ENCODE measurements at places on chromosomes 5 and 9.

- DNase-seq, result no peak
- H3K4me3 ChIP-seq, result no peak overlapping the region
- H3K36me3 ChIP-seq, result no peaks in the 10 kb centered on the region
- no peak overlapping the region for H3K27ac ChIP-seq
- H3K4me1 ChIP-seq, result peaks cover 5% of the 10 kb centered on the region
These were observed 145.0 kb upstream of the PCA3 start for GRCh38 chr9:76619197-76619596.

GRCh38 chr9:33443047-33443446 lies 4.3 kb downstream of the AQP3 start:
- H3K27me3 ChIP-seq, result no peaks in the 10 kb centered on the region
- no peak for DNase-seq
- no peak overlapping the region for H3K27ac ChIP-seq
- H3K4me3 ChIP-seq, result no peak overlapping the region
- peaks cover 84% of the 10 kb centered on the region for H3K4me1 ChIP-seq
- peaks cover 74% of the 10 kb centered on the region for H3K36me3 ChIP-seq

DNA sequence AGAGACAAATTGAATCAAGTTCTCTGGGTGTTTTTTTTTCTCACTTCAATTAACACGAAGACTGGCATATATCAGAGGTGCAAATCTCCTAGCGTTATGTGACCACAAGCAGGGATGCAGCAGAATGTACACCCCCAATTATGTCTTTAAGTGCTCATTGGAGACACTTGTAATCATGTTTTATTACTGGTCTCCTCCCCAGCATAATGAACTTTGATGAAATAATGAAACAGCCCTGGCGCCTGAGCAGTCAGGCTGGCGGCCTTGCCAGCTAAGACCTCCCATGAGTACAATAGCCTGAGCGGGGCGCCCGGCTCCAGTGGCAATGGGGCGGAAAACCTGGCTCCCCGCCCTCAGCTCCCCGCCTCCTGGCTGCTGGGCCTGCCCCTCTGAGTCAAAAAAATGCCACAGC lies 209.4 kb upstream of the MSX2 start:
- no peak overlapping the region for H3K27ac ChIP-seq
- no peak for DNase-seq
- H3K36me3 ChIP-seq, result no peaks in the 10 kb centered on the region
- H3K27me3 ChIP-seq, result no peaks in the 10 kb centered on the region
- no peaks in the 10 kb centered on the region for H3K4me1 ChIP-seq
- H3K4me3 ChIP-seq, result no peak overlapping the region

DNA sequence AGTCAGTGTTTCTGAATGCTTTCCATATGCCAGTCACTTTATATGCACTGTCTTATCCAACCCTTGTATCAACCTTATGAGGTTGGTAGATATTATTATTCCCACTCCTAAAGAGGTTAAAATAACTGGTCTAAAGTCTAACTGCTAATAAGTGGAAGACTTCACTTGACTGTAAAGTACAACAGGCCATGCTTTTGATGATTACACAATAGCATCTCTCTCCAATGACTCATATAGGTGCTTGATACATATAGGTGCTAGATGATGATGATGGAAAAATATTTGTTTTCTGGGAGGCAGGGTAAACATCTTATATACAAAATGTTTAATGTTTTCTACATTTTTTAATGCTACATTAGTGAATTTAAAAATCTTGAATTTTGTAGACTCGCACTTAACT lies 75.9 kb upstream of the NR3C1 start:
- no peak overlapping the region for H3K4me3 ChIP-seq
- H3K27ac ChIP-seq, result no peak overlapping the region
- no peaks in the 10 kb centered on the region for H3K36me3 ChIP-seq
- no peaks in the 10 kb centered on the region for H3K27me3 ChIP-seq
- no peaks in the 10 kb centered on the region for H3K4me1 ChIP-seq

DNA sequence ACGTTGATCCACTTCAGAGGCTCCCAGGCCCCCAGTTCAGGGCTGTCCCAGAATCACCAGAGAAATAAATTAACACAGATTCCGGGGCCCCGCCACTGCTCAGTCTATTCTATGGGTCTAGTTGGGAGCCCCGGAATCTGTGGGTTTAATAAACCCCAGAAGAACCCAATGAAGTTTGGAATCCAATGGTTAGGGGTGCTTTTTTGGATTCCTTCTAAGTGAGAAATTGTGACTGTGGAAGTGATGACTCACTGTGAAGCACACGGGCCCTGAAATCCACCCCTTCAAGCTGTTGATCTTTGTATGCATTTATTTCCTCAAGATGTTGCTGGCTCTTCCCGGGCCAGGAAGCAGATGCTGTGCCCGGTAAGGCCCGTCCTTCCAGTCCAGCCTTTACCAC lies 57.3 kb upstream of the SLC28A3 start:
- DNase-seq, result no peak
- H3K4me3 ChIP-seq, result no peak overlapping the region
- no peaks in the 10 kb centered on the region for H3K4me1 ChIP-seq
- H3K27ac ChIP-seq, result no peak overlapping the region

GRCh38 chr5:57327561-57328367 lies 153.9 kb downstream of the GPBP1 start:
- no peaks in the 10 kb centered on the region for H3K36me3 ChIP-seq
- no peak overlapping the region for H3K4me3 ChIP-seq
- H3K4me1 ChIP-seq, result peaks cover 3% of the 10 kb centered on the region
- no peak for DNase-seq

DNA sequence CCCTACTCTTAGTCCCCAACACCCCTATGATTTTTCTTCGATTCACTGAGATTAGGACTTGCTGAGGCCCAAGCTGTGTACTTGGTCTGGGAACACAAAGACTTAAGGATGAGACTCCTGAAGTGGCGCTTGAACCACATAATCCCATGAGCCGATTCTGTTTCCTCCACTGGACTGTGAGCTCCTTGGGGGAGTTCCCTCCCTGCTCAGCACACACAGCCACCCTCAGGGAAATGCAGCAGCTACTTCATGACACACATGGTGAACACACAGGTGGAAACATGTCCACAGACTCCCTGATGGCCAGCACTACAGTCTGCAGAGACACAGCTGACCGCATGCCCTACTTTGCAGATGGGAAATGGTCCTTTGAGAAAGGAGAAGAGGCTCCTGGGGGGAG lies 101.1 kb downstream of the C5orf15 start:
- no peak for DNase-seq
- peaks cover 9% of the 10 kb centered on the region for H3K4me1 ChIP-seq
- H3K27me3 ChIP-seq, result peaks cover 15% of the 10 kb centered on the region

DNA sequence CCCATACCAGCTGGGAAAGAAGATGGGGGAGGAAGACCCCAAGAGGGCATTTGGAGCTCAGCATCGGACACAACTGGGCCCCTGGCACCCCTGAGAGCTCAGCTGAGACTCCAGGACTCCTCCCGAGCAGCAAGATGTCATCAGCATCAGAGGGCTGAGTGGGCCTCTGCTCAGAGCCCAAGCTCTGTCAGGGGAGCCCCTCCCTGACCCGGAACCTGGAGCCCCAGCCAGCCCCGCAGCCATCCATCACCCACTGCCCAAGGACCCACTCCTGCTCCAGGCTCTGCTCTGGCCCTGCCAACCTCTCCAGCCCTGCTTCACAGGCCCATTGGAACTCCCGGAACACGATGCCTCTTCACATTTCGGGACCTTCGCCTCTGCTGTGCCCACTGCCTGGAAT lies 9.8 kb downstream of the NR5A1 start:
- H3K4me1 ChIP-seq, result peaks cover 16% of the 10 kb centered on the region
- peaks cover 23% of the 10 kb centered on the region for H3K27me3 ChIP-seq
- H3K27ac ChIP-seq, result peak overlapping the region; percentile 66
- no peaks in the 10 kb centered on the region for H3K36me3 ChIP-seq
- no peak overlapping the region for H3K4me3 ChIP-seq
- no peak for DNase-seq

DNA sequence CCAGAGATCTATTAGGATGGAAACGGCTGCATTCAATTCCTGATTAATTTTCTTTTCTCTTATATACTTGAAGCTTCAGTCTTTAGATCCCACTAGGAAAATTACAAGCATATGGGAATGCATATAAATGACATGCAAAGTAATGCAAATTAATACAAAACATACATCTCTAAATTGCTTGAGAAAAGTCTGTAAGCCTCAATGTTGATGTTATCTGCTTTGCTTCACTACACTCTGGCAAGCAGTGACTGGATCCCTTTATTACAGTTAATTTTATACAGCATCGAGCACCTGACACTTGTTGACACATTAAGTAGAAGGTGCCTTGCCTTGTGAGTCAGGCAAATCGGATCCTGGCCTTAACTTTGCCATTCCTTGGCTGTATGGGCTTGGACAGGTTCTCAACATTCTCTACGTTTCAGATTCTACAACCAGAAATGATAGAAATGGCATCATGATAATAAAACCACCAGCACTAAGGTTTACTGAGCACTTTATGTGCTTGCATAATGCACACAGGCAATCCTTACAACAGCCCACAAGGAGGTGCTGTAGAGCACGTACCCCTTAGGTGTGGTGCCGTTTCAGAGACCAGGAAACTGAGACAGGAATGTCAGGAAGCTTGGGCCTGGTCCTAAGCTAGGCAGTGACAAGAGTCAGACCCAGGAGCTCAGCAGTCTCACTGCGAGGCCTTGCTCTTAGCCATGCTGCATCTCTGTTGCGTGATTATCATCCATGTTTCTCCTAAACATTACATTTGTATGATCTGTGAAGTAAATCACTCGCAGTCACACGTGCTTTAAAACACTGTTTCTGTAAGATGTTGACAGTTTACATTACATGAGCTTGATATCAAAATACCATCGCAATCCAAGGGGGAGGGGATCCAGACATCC lies 2.7 kb downstream of the GCNT4 start:
- H3K4me3 ChIP-seq, result peak overlapping the region; percentile 13
- H3K36me3 ChIP-seq, result peaks cover 20% of the 10 kb centered on the region
- peak overlapping the region; percentile 58 for H3K27ac ChIP-seq
- H3K4me1 ChIP-seq, result peaks cover 81% of the 10 kb centered on the region
- H3K27me3 ChIP-seq, result peaks cover 10% of the 10 kb centered on the region
- DNase-seq, result peak; percentile 77

- H3K4me3 ChIP-seq, result no peak overlapping the region
- no peak for DNase-seq
- H3K36me3 ChIP-seq, result no peaks in the 10 kb centered on the region
- no peaks in the 10 kb centered on the region for H3K4me1 ChIP-seq
- H3K27me3 ChIP-seq, result no peaks in the 10 kb centered on the region
These were observed 85.2 kb downstream of the BASP1 start for GRCh38 chr5:17302604-17303003.

DNA sequence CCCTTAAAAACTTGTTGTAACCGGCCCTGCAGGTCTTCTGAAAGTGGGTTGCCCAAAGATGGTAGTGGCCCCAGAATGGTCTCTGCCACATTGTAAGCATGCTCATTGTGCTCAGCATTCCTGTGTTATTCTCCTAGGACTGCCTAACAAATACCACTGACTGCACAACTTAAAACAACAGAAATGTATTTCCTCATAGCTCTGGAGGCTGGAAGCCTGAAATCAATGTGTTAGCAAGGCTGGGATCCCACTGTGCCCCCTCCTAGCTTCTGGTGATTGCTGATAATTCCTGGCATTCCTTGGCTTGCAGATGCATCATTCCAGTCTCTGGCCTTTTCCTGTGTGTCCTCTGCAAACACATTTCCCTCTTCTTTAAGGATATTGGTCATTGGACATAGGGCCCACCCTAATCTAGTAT lies 3.4 kb upstream of the GCNT4 start:
- no peaks in the 10 kb centered on the region for H3K36me3 ChIP-seq
- H3K4me3 ChIP-seq, result no peak overlapping the region

DNA sequence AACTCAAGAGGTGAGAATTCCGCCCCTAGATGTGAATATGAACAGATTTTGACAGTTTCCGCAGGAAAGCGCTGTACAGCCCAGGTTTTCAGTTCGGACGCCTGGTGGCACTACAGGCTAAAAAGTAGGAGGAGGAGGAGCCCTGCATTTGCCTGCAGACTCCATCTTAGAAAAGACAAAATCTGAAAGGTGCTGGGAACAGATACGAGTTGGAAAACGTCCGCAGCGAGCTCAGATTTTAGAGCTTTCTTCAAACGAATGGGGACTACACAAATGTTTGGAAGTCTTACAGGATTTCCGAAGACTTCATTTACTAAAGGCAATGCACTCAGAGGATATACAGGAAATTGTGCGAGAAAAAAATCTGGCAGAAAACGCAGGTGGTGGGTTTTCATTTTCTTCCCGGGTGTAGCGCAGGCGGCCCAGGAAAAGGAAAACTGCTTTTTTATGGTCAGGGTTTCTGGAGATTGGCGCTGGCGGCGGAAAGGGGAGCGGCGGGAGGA lies 9.9 kb upstream of the PCDHB2 start:
- H3K4me1 ChIP-seq, result peaks cover 4% of the 10 kb centered on the region
- H3K27me3 ChIP-seq, result peaks cover 7% of the 10 kb centered on the region
- no peaks in the 10 kb centered on the region for H3K36me3 ChIP-seq
- no peak overlapping the region for H3K27ac ChIP-seq
- peak overlapping the region; percentile 81 for H3K4me3 ChIP-seq

GRCh38 chr5:42057254-42057690 lies 132.2 kb downstream of the FBXO4 start:
- H3K27me3 ChIP-seq, result peaks cover 4% of the 10 kb centered on the region
- H3K4me3 ChIP-seq, result no peak overlapping the region
- DNase-seq, result peak; percentile 66
- H3K27ac ChIP-seq, result no peak overlapping the region
- no peaks in the 10 kb centered on the region for H3K4me1 ChIP-seq

GRCh38 chr9:70802758-70803436 lies 318.5 kb downstream of the TRPM3 start:
- no peak for DNase-seq
- no peaks in the 10 kb centered on the region for H3K36me3 ChIP-seq
- H3K27me3 ChIP-seq, result no peaks in the 10 kb centered on the region
- H3K27ac ChIP-seq, result no peak overlapping the region
- no peaks in the 10 kb centered on the region for H3K4me1 ChIP-seq
- no peak overlapping the region for H3K4me3 ChIP-seq

- H3K27me3 ChIP-seq, result no peaks in the 10 kb centered on the region
- no peak for DNase-seq
- no peaks in the 10 kb centered on the region for H3K4me1 ChIP-seq
- H3K36me3 ChIP-seq, result no peaks in the 10 kb centered on the region
- H3K27ac ChIP-seq, result no peak overlapping the region
- H3K4me3 ChIP-seq, result no peak overlapping the region
These were observed 595.4 kb upstream of the RIOK2 start for GRCh38 chr5:97778451-97778850.

DNA sequence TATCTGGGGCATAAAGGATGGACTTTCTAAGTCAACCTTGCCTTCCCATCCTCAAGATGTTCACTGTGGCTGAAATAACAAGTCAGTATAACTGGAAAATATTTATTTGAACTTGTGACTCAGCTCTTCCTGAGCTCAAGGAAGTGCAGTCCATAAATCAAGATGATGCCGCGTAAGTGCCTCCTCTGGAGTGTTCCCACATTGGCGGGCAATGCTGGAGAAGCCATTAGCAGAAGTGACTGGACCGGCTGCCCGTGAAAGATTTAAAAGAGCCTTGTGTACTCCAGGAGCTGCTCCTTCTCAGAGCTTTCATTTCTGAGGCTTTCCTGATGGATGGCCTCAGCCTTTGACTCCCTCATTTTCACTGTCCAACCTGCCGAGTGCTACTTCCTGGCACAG lies 17.4 kb downstream of the TMOD1 start:
- no peaks in the 10 kb centered on the region for H3K4me1 ChIP-seq
- no peaks in the 10 kb centered on the region for H3K36me3 ChIP-seq
- no peak for DNase-seq
- H3K4me3 ChIP-seq, result no peak overlapping the region

Measured in activated naive CD4-positive, alpha-beta T cell treated with anti-CD3 and anti-CD28 coated beads, Interleukin-2, amount 10 ng/mL, durations not matched to agents 7 days and 5 days (primary cell).